ENCODE measurements at places on chromosomes 5 and 9.

DNA sequence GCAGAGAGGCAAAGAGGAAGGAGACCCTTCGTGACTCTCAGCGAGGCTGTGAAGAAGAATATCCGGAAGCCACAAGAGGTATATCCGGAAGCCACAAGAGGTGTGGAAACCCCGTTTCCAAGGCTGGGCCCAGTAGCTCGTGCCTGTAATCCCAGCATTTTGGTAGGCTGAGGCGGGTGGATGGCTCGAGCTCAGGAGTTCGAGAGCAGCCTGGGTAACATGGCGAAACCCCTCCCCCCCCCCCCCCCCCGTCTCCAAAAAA is 612 bp upstream of the BBLN start:
- peaks cover 10% of the 10 kb centered on the region for H3K36me3 ChIP-seq
- DNase-seq = peak; percentile 61
- peak overlapping the region; percentile 84 for H3K27ac ChIP-seq

DNA sequence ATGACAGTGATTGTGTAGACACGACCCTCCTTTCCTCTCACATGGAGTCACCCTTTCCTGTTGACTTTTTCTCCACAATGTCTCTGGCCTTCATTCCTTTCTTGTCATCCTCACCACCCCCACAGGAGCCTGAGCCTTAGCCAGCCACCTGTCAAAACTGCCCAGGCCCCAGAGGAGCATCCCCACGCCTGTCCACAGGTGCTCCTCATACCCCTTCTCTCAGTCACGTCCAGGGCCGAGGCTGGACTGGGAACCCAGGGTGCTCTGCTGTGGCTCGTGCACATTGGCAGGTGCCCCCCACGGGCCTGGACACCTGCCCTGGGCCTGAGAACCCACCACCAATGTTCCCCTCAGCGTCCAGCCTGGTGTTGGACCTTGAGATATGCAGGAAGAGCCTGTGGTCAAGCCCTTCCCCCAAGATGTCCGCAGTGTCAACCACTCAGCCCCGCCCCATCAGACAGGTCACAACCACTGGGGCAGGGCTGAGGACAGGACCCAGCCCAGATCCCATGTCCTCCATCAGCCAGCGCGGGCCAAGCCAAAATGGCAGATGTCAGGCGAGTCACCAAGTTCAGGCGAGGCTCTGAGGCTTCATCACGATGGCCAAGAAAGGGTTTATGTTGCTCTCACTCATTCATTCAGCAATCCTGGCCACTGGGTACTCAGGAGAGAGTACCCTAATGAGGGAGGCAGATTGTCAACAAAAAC is 65.8 kb upstream of the STXBP1 start:
- no peak overlapping the region for H3K4me3 ChIP-seq
- H3K4me1 ChIP-seq = no peaks in the 10 kb centered on the region
- no peaks in the 10 kb centered on the region for H3K36me3 ChIP-seq
- DNase-seq = no peak
- no peak overlapping the region for H3K27ac ChIP-seq

- no peaks in the 10 kb centered on the region for H3K4me1 ChIP-seq
- DNase-seq = no peak
- no peaks in the 10 kb centered on the region for H3K36me3 ChIP-seq
- no peak overlapping the region for H3K27ac ChIP-seq
- H3K27me3 ChIP-seq = no peaks in the 10 kb centered on the region
These were observed 136.9 kb downstream of the ADAMTS16 start for GRCh38 chr5:5276951-5277517.

DNA sequence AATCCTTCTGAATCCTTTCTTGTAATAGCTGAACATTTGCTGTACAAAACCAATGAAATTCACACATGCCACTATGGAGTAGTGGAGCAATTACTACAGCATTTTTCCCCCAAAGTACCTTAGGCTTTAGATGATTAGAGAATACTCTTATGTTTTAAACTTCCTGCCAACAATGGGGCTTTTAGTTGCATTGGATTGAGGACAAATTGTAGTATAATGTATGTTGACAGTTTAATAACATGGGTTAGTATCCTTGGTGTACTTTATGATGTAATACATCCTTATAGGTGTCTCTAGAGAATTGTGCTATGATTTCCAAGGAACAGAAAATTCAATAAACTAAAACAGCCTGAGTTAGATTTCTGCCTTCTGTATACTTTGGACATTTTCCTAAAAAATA is 422.7 kb upstream of the GRAMD2B start:
- DNase-seq = no peak
- no peak overlapping the region for H3K4me3 ChIP-seq

GRCh38 chr9:21023861-21024260 is 7.6 kb downstream of the HACD4 start:
- H3K4me1 ChIP-seq = peaks cover 30% of the 10 kb centered on the region
- H3K27ac ChIP-seq = no peak overlapping the region

GRCh38 chr9:106287091-106287631 is 575.8 kb upstream of the ZNF462 start:
- no peak for DNase-seq
- H3K27me3 ChIP-seq = no peaks in the 10 kb centered on the region
- H3K27ac ChIP-seq = no peak overlapping the region
- H3K4me3 ChIP-seq = no peak overlapping the region
- H3K4me1 ChIP-seq = no peaks in the 10 kb centered on the region
- H3K36me3 ChIP-seq = no peaks in the 10 kb centered on the region

- H3K36me3 ChIP-seq = peaks cover 86% of the 10 kb centered on the region
- no peaks in the 10 kb centered on the region for H3K27me3 ChIP-seq
- no peaks in the 10 kb centered on the region for H3K4me1 ChIP-seq
- no peak overlapping the region for H3K27ac ChIP-seq
These were observed 18.7 kb upstream of the ROPN1L start for GRCh38 chr5:10423022-10423421.

- no peak for DNase-seq
- no peaks in the 10 kb centered on the region for H3K4me1 ChIP-seq
- peaks cover 9% of the 10 kb centered on the region for H3K27me3 ChIP-seq
These were observed 53.7 kb downstream of the LMX1B start for GRCh38 chr9:126667190-126668055.

DNA sequence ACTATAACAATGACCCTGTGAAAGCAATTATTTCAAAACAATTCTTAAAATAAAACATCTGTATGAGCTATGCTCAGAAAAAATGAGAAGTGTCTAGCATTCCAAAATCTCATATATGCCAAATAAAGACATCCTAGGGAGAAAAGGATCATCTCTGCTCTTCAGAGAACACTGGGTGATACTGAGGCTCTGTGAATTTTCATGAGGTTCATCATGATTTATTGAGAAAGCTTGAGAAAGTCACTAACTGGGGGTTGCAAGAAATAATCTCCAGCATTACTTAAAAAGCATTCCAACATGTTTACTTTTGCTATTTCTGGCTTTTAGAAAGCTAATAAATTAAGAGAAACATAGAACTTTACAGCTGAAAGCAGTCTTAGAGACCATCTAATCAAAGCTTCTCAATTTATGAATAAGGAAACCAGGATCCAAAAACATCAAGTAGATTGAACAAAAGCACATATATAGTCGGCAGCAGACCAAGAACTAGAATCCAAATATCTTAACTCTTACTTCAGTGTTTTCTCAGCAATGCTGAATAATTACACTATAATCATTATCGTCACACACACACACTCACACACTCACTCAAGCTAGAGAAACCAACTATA is 372.8 kb downstream of the NR2F1-AS1 start:
- no peak overlapping the region for H3K4me3 ChIP-seq
- H3K36me3 ChIP-seq = no peaks in the 10 kb centered on the region
- H3K27ac ChIP-seq = no peak overlapping the region
- DNase-seq = no peak
- H3K27me3 ChIP-seq = no peaks in the 10 kb centered on the region

DNA sequence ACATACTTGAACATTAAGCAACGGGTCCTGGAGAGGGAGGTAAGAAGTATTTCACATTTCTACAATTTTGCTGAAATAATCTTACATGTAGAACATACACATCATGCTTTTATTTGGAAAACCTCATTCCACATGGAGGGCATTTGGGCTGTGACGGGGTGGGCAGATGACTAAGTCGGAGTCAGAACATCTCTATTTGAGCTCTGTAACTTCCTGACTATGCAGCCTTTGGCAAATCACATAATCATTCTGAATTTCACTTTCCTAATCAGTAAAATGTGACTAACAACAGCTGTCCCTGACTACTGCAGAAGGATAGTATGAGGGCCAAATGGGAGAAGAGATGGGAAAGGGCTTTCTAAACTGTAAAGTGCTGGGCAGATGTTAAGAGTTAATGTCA is 17.1 kb upstream of the IL6ST start:
- H3K4me1 ChIP-seq = peaks cover 14% of the 10 kb centered on the region
- H3K27ac ChIP-seq = peak overlapping the region; percentile 27
- H3K27me3 ChIP-seq = no peaks in the 10 kb centered on the region
- peak overlapping the region; percentile 38 for H3K4me3 ChIP-seq
- no peaks in the 10 kb centered on the region for H3K36me3 ChIP-seq

DNA sequence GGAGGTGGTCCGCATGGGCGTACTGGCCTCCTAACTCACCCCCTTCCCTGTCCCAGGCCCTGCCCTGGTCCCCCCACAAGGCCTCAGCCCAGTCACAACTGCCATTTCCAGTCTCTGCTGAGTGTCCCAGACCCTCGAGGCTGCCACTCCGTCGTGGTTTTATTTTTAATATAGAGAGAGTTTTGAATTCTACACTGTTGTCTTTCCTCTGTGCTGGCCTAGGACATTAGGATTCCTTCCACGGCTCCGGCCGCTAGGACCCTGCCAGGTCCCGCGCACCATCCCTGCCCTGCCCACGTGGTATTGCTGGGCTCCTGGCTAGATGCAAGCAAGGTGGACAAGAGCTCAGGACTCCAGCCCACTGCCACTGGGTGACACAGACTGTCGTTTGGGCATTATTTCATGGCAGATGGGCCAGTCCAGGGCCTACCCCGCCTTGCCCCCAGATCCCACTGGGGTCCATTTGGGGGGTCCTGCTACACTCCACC is 53.3 kb downstream of the SAR1B start:
- no peak for DNase-seq
- no peaks in the 10 kb centered on the region for H3K4me1 ChIP-seq
- no peak overlapping the region for H3K4me3 ChIP-seq
- H3K36me3 ChIP-seq = peaks cover 71% of the 10 kb centered on the region
- no peaks in the 10 kb centered on the region for H3K27me3 ChIP-seq
- H3K27ac ChIP-seq = no peak overlapping the region

GRCh38 chr5:149645236-149645635 is 63.9 kb downstream of the ARHGEF37 start:
- H3K4me1 ChIP-seq = no peaks in the 10 kb centered on the region
- no peaks in the 10 kb centered on the region for H3K36me3 ChIP-seq
- no peak for DNase-seq
- no peak overlapping the region for H3K4me3 ChIP-seq

DNA sequence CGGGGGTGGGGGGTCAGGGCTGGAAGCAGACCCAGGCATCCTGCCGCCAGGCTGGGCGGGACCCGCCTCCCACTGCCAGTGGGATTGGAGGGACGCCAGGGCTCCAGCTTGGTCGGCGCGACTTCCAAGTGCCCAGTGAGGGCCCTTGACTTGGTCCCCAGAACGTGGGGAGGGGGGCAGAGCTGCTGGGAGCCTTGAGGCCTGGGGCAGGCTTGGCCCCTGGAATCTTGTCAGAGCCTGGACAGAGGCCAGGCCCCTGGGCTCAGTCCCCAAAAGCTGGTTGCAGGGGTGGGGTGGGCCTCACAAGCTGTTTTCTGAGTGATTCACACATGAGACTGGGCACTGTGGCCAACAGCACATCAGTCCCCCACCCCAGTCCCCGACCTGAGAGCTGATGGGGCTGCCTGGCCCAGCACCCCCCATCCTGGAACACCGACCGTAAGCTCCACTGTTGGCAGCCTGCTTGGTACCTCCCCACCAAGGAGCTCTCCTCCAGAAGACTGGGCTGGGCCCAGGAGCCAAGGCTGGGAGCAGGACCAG is 526 bp downstream of the CLIC3 start:
- H3K4me3 ChIP-seq = no peak overlapping the region
- H3K27ac ChIP-seq = no peak overlapping the region
- no peaks in the 10 kb centered on the region for H3K36me3 ChIP-seq

DNA sequence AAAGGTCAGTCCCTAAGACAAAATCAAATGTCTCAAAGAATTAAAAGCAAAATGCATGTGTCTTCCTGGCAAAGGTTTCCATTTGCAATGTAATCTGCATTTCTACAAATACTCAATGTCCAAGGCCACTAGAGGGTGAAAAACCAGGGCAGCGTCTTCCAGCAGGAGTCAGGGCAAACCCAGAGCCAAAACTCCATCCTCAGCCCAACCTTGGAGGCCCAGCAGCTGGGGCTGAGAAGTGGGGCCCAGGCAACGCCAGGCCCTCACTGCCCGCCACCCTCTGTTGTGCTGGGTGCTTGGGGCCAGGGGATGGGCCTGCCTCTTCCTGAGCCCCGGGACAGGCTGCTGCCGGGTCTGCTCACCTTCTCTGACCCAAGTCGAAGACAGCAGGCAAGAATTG is 200.1 kb downstream of the PAX5 start:
- no peaks in the 10 kb centered on the region for H3K4me1 ChIP-seq
- H3K4me3 ChIP-seq = no peak overlapping the region
- no peak overlapping the region for H3K27ac ChIP-seq

GRCh38 chr5:59542851-59543820 is 350.4 kb downstream of the PDE4D start:
- DNase-seq = no peak
- H3K27me3 ChIP-seq = no peaks in the 10 kb centered on the region
- no peaks in the 10 kb centered on the region for H3K36me3 ChIP-seq
- no peak overlapping the region for H3K27ac ChIP-seq

GRCh38 chr5:123150089-123150488 is 61.0 kb downstream of the PRDM6 start:
- no peaks in the 10 kb centered on the region for H3K36me3 ChIP-seq
- H3K27me3 ChIP-seq = no peaks in the 10 kb centered on the region
- H3K4me3 ChIP-seq = no peak overlapping the region
- no peak overlapping the region for H3K27ac ChIP-seq
- no peak for DNase-seq

DNA sequence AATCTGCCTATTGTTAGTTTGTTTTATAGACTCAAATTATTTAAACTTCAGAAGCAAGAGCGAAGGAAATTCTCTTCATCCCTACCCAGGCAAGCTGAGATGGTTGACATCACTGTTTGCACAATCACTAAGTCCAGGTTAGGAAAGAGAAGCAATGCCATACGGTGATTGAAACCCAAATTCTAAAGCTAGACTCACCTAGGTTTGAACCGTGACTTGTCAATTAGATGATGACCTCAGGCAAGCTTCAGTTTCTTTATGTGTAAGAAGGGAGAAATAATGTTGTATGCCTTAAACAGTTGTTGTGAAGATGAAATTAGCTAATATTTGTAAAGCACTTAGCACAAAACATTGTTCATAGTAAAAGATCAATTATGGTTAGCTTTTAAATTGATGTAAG is 96.5 kb upstream of the ANKRD55 start:
- H3K27ac ChIP-seq = peak overlapping the region; percentile 66
- H3K27me3 ChIP-seq = no peaks in the 10 kb centered on the region
- no peaks in the 10 kb centered on the region for H3K36me3 ChIP-seq
- H3K4me3 ChIP-seq = peak overlapping the region; percentile 35

GRCh38 chr9:78252616-78253015 is 16.7 kb downstream of the CEP78 start:
- H3K27me3 ChIP-seq = no peaks in the 10 kb centered on the region
- no peak overlapping the region for H3K4me3 ChIP-seq
- peaks cover 56% of the 10 kb centered on the region for H3K36me3 ChIP-seq
- H3K4me1 ChIP-seq = no peaks in the 10 kb centered on the region
